RPMI8226 (cell line): ENCODE measurements at places on chromosomes 16 and 17.

GRCh38 chr17:82351713-82352488 is 7.1 kb upstream of the TEX19 start:
- DNase-seq = peak; percentile 94

DNA sequence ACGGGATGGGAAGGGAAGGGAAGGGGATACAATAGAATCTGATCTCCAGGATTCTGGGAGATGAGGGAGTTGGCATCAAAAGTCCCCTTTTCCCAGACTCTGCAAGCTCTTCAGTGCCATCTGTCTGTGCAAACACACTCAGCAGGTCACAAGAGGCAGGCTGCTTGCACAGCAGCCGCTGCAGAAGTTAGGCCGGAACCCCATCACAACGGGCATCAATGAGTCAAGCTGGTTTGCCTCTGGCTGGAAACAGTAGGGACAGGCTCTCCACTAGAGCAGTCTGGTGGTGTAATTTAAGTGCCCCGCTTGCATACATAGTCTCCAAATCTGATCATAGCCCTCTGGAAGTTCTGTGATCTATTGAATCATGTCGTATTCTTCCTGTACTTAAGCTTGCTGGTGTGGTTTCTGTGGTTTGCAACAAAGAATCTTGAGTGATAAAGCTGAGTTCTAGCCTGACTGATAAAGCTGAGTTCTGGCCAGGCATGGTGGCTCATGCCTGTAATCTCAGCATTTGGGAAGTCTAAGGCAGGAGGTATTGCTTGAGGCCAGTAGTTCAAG is 33.7 kb upstream of the KDM8 start:
- peak; percentile 75 for DNase-seq

- DNase-seq = no peak
Measured at GRCh38 chr17:67156269-67157199, 88.5 kb downstream of the HELZ start.

DNA sequence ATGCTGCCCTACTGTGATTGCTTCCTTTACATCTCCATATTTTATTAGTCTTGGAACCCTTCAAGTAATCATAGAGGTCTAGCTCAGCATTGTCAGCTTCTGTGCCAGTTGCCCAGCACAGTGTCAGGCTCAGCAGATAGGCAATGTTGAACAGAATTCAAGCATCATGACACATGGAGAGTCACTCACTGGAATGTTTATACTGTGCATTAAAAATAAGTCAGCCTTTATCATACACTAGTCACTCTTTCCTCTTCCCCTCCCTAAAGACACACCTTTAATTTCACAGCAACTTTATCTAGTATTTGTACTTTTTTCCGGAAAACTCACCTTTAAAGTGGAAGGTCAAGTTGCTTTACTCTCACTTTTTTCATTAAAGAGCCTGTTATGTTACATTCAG is 253.8 kb upstream of the CDH11 start:
- no peak for DNase-seq

DNA sequence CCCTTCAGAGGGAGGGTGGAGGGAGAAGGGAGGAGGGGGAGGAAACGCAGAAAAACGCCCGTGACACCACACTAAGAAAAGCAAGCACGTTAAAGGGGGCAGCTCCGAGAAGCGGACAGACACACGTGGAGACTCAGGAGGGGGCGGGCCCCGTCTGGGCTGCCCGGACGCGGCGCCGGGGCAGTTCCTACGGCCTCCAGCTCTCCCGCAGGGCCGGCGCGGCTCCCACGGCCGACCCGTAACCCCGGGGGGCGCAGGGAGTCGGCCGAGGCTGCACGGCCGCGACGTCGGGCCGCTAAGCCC is 362 bp downstream of the KLHDC4 start:
- peak; percentile 9 for DNase-seq

GRCh38 chr16:23092801-23093117 is 56.5 kb downstream of the USP31 start:
- no peak for DNase-seq

- DNase-seq = no peak
Measured at GRCh38 chr17:9473711-9474110, 101.9 kb downstream of the STX8 start.

DNA sequence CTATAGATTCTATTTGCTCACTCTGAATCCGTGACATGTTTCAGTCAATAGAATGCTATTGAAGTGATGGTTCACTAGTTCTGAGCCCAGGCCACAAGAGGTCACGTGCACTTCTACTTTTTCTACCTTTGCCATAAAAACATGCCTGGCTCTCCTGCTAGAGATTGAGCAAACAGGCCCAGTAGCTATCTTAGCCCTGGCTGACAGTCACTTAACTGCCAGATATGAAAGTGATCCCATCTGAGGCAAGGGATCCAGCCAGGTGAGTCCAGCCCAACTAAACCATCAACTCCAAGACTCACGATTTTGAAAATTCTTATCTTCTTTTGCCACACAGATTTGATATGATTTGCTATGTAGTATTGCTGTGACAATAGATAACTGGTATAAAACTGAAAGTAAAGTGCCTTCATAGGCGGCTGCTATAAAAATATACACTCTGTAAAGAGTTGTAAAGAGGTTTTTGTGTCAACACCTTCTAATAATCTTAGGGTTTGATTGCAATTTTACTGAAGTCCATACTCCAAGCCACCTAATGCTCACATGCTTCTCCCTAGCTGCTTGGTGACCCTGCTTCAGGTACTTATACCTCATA is 937.7 kb upstream of the SOX9 start:
- DNase-seq = no peak

GRCh38 chr17:12180644-12181261 is 160.1 kb downstream of the MAP2K4 start:
- DNase-seq = peak; percentile 49

GRCh38 chr17:50060951-50061712 is 5.2 kb downstream of the ITGA3 start:
- DNase-seq = no peak

GRCh38 chr17:82084373-82085030 is 13.5 kb downstream of the FASN start:
- no peak for DNase-seq

DNA sequence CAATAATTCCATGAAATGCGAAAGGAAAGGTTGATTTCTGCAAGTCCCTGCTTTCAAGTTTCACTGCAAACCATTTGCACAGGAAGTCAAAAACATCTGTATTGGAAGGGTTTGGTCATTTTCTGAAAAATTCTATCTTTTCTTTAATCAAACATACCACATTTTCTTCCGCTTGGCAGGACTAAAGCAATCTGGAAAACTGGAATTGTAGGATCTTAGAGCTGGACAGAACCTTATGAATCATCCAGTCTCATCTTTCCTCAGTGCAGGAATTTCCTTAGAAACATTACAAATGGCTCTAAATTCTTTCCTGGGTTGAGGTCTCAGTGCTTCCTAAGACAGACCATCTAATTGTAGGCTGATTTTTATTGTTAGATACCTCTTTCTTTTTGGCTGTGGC is 111.5 kb upstream of the ELAC2 start:
- DNase-seq = no peak

DNA sequence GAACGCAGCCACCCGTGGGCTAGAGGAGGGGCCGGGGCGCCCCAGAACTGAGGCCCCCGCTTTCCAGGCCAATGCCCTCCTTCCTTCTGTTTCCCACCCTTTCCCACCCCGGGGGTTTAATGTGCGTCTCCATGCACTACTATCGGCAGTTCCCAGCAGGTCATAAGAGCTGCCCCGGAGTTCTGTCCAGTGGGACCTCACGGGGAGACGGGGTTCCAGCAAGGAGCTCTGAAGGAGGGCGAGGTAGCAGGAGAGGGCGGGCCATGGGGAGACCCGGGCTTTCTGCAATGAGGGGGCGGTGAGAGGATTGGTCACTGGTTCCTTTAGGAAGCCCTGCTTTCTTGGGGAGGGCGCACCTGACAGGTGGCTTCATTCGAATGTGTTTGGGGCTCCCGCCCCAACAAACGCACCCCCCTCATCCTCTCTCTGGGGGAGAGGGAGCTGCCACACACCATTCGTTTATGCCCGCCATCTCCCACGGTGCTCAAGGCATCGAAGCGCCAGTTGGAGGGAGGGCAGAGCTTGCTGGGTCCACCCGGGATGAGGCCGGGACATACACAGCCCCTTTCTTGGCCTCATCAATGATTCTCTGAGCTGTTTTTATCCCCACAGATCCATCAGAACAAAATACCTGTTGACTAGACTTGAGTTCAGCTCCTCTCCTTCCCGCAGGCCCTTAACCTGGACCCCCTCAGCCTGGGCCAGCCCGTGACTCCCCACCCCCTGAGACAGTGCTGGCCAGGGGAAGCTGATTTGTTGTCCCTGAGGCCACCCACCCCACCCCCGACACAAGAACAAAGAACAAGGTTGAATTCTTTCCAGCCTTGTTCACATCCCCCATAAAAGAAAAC is 44.1 kb downstream of the SLC7A5 start:
- no peak for DNase-seq

DNA sequence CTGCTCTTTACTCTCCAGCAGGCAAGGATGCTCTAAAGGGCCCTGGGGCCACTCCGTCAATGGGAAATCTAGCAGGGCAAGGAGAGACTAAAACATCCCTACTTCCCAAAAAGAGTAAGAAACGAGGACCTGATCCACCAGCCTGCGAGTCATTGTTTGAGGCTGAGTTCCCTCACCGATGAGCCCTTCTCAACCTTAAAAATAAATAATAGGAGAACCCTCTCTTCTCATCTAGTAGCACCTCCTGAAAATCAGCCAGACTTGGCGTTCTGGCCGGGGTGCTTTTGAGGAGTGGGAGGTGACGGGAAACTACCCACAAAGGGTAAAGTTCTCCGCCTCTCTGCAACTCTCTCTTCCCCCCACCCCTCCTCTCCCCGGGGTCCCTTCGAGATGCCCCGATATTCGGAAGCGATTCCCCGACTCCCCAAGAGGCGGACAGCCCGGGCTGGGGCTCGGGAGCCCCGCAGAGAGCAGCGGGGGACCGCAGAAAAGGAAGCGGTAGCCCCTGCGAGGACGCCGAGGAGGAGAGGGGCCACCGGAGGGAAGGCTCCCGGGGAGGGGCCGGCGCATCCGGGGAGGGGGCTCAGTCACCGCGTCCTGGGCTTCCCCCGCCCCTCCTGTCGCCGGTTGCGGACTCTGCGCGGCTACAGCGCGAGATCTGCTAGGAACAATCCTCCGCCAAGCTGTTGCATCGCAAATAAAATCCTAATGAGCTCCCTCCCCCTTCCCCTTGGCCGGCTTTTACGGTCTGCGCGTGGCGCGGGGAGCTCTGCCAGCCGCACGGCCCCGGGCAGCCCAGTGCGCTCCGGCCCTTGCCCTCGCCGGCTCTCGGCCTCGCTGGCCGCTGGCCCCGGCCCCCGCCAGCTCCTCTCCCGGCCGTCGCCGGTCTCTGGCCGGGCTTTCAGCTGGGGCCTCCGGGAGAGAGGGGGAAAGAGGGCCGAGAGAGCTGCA is 1.3 kb downstream of the HOXB9 start:
- peak; percentile 50 for DNase-seq

DNA sequence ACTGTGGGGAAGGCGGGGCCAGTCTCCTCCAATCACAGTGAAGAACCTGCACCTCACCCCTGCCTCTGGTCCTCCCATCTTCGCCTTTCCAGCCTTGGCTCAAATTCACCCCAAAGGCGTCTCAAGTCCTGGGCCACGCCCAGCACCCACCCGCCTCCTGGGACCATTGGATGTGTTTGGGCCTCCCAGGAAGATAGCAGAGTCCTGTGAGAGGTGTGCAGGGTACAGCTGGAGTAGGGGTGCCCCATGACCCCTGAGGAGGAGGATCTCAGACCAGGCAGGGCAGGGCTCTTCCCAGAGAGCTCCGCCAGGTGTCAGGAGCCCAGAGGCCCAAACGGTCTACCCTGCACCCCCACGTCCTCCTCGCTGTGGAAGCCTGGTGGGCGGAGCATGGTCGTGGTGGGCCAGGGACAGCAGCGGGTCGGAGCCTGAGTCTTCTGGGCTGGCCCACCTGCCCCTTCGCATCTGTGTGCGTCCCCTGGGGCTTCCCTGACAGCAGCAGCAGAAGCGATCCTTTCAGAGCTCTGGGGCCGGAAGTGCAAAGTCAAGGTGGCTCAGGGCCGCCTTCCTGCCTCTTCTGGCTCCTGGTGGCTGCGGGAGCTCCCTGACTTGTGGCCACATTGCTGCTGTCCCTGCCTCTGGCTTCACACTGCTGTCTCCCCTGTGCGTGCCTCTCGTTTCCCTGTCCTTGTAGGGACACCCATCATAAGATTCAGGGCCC is 34.9 kb upstream of the ZNF469 start:
- peak; percentile 19 for DNase-seq

DNA sequence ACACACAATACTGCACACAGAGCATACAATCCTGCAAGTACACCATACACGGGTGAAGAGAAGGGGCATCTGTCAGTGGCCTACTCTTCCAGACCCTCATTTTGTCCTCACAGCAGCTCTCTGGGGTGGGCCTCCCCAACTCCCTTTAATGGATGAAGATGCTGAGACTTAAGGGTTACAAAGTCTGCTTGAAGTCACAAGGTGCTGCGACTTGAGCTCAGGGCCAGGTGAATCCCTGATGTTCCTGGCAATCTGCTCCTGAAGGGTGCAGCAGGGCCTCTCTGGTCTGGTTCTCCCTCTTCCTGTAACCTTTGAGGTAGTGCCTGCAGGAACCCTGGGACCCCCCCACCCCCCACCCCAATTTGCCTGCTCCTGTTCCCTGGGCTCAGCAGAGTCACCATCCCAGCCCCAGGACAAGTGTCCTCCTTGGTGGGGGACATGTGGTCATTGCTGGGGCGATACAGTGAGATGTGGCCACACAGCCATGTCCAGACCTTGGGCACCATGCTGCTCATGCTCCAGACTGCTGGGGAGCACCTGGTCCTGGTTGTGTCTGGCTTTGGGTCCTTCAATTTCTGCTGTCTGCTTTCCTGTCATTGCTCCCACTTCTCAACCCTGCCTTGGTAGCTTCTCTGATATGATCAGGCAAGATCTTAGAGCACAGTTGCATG is 107.5 kb downstream of the METRNL start:
- DNase-seq = no peak
